ENCODE measurements at places on chromosomes 16 and 17.
A peak's percentile ranks its signal among the peaks of the same experiment; 100 is the strongest.

- DNase-seq = no peak
Observed at GRCh38 chr17:6677158-6677831, 25.7 kb downstream of the C17orf100 start.

GRCh38 chr17:80722661-80723060 lies 178.0 kb downstream of the RPTOR start:
- DNase-seq = no peak

GRCh38 chr16:74903120-74903519 lies 81.8 kb downstream of the WDR59 start:
- no peak for DNase-seq

- no peak for DNase-seq
Observed at GRCh38 chr16:85310868-85311585, 198.8 kb upstream of the CIBAR2 start.

DNA sequence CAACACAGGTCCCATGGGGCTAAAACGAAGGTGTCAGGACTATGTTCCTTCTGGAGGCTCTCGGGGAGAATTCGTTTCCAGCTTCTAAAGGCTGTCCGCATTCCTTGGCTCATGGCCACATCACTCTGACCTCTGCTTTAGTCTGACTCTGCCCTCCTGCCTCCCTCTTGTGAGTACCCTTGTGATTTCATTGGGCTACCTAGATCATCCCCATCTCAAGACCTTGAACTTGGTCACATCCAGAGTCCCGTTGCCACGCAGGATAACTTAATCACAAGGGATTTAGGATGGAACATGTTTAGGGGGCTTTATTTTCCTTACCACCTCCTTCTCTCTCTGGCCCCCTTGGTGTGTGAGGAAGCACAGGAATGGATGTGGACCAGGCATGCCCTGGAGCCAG lies 160.9 kb upstream of the PLCG2 start:
- no peak for DNase-seq

GRCh38 chr17:27603880-27604794 lies 26.9 kb upstream of the LGALS9 start:
- DNase-seq = no peak

DNA sequence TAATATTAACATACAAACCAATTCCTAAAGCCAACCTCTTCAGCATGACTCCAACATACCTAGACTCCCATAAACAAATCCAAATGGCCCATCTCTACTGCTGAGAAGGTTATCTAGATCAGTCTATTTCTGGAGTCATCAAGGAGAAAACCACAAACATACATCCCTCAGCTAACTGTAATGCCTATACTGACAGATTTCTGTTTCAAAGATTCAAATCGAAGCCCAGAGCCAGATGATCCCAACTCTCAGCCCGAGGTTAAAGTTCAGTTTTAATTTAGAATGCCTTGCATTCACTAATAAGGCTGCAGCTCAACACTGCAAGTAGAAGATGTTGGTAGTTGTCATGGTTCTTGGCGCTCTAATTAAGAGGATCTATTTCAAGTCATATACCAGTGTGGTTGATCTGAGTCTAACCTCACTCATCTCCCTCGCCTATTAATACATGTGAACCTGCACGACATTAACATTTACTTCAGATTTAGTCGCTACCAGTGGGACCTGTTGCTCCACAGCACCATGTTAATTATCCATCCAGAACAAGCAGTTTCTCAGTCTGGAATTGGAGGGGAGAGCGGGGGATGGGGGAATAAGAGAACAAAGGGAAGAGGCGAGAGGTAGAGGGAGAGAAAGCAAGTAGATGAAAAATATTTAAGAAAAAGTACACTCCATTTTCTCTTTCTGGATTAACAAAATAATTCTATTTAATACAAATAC lies 15.4 kb downstream of the PHF12 start:
- DNase-seq = no peak

DNA sequence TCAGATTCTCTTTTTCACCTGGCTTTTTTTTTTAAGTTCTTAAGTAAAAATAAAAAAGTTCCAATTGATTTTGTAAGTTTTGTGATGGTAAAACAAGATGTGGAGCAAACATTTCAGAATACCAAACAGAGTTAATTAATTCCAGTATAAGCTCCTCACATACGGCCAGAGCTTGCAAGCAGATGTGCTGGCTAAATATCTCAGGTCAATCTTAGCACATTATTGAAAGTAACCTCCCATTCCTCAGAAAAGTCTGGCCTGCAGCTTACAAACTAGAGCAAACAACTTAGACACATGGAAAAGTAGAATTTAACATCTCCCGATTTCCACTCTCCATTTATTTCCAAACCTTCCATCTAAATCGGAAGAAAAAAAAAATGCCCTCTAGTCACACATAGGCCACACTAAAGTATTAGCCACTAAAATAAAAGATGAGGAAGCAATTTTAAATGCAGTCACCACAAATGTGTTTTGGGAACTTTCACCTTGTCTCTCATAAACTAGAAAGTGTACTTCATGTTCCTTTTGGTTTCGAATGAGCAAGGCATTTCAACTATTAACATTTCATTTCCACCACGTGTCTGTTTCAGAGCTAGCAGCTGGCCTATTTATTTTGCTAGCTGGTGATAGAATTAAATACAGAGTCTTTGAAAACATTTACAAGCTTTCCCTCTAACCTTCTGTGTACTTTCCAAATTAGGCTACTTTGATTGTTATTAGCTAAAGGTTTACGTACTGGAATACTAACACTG lies 143.3 kb downstream of the STX8 start:
- DNase-seq = no peak

- no peak for DNase-seq
Observed at GRCh38 chr17:57708410-57708809, 36.7 kb downstream of the CCDC182 start.

DNA sequence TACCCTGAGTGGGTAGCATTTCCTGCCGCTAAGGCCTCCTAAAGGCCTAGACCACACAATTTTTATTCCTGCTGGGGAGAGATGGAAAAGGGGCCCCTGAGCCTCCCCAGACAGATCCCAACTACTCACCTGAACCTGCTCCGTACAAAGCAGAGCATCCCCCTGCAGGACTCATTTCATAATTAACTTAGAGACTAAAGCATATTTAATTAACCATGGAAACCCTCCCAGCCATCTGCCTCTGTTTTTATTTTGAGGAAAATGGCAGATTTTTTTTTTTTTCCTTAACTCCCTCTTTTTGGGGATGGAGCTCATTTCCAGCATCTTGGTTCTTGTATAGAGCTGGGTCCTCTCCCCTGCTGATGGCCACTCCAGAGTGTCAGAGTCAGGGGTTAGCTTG lies 96.5 kb upstream of the CRHR1 start:
- no peak for DNase-seq

- DNase-seq = no peak
Observed at GRCh38 chr17:74943808-74944522, 8.3 kb downstream of the OTOP3 start.

DNA sequence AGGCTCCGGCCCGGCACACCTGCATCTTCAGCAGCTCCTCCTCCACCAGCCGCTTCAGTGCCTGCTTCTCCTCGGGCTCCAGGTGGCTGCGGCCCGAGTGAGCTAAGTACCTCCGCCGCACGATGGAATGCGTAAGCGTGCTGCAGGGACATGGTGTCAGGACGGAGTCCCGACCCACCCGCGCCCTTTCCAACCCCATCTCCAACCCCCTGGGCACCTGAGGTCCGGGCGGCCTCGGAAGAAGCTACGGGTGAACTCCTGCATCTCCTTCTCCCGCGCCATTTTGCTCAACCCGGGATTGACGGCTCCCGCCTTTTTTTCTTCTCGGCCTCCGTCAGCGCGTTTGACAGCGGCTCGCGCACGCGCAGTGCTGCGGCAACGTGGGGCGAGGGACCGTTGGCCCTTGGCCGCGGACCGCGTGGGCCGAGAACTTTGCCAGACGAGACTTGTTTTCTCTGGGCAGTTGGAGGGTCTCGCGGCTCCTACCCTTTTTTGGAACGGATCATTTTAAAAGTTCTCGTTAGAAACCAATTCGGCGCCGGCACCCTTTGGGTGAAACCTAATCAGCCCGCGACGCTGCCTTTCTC lies at the start of gene HIRIP3:
TSS of gene HIRIP3 (minus strand) at position 294 of the 587 bp plus-strand sequence. CDS start at position 282, 12 bp downstream.
- peak; percentile 92 for DNase-seq

DNA sequence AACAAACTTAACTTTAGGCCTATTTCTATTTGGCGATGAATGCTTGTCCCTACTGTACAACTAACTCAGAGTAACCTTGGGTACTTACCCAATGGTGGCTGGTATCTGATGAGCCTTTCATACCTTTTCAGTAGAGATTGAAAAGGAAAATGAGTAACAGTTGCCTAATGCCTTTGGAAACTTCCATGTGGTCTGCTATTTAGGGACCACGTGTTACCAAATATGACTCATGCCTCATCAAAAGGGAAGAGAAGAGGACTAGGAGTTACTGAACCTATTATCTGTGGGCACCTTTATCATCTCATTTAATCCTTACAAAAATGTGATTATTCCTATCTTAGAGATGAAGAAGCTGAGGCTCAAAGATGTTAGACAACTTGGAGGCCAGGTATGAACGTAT lies 8.1 kb downstream of the MYOCD start:
- no peak for DNase-seq

DNA sequence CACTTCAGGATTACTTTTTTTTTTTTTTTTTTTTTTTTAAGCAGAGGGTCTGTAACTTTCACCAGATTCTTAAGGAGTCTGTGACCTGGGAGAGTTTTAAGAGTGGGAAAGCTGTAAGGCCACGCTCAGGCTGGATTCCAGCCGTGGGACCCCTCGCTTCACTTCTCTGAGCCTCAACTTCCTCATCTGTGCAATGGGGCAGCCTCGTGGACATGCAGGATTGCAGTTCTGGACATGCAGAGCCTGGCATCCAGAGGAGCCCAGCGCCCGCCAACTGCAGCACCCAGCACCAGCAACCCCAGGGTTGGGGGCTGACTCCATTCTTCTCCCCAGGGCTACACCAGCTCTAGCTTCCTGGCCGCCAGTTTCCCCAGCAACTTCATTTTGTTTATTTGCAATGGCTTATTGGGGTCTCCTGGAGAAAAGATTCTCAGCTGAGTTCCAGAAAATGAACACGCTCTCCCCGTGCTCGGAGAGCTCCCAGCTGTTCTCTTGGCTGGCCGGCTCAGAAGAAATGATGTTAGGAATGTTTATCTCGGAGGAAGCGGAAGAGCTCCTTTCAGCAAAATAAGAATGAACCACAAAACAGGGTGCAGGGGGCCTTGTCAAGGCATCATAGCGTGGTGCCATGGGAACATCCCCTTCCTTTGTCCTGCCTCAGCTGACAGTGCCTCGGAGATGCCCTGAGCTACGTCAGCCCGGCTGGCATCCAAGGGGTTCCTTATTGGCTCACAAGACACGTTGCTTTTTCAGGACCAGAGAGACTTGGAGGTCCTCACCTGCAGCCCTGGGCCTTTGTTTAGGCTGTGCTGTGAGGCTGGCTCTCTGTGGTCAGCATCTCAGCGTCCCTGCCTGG lies 22.9 kb upstream of the ZCCHC14 start:
- DNase-seq = no peak

GRCh38 chr16:66224186-66224585 lies 142.3 kb upstream of the CDH5 start:
- peak; percentile 52 for DNase-seq

DNA sequence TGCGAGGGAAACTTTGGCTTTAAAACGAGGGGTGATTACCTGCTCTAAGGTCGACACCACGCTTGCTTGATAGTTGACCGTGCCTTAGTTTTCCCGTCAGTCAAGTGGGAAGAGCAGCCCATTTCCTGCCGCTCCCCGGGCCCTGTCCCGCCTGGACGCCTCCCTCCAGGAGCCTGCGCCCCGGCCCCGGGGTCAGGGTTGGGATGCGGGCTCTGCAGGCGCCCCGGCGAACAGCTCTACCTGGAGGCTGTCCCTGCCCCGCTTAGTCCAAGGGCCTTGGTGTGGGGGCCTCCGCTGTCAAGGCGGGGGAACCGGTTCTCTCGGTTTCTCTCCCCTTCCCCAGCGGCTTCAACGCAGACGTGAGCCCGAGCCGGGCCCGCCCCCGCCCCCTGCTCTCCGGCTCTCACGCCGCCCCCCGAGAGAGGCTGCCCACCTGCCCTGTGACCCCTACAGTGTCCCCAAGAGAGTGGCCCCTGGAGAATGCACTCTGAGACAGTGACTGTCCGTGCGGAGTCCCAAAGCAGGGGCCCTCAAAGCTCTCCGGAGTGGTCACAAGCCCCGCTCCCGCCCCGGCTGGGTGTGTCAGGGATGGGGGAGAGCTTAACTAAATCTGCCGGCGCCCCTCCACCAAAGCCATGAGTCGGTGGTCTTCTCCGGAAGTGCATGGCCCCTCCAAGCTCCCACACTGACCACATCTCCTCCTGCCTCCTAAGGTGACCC lies 117.4 kb upstream of the SMURF2 start:
- no peak for DNase-seq

DNA sequence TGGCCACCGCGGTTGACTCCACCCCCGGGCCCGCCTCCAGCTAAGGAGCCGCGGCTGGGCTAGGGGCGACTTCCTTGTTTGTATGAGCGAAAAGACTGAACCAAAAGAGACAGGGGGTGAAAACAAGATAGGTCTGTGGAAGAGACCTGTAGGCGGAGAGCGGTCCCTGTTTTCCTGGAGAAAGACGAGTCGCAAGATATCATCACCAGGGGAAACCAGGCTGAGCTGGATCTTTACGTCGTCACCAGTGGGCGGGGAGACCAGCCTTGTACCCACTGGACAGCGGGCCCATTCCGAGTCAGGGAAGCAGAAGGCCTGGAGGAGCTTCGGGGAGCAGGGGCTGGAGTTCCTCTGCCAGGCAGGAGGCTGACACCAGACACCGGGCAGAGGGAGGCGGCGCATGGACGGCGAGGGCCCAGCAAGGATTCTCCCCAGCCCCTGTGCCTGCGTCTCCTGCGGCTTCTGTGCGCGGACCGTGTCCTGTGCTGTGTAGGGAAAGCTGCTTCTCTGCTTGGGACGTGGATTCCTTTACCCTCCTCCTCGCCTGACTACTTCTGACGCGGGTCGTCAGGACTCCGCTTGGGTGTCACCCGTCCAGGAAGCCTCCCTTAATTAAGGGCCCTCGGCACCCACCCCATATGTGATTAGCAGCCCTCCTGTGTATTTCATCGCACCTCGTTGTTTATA lies 10.3 kb upstream of the ARL4D start:
- peak; percentile 97 for DNase-seq

All from suprapubic skin (tissue), 4 donors.